ENCODE measurements at places on chromosomes 13 and 19.

DNA sequence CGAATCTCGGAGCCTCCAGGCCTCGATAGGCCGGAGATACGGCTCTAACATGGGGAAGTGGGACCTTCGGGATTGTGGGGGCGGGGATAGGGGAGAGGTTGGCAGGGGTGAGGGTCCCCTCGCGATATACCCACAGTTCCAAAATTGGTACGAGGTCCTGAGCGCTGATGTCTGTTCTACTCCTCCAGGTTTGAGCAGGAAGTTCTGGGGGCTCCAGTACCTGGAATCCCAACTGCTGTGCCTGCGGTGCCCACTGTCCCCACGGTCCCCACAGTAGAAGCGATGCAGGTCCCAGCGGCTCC is 447 bp downstream of the RBM42 start:
- DNase-seq, result no peak

DNA sequence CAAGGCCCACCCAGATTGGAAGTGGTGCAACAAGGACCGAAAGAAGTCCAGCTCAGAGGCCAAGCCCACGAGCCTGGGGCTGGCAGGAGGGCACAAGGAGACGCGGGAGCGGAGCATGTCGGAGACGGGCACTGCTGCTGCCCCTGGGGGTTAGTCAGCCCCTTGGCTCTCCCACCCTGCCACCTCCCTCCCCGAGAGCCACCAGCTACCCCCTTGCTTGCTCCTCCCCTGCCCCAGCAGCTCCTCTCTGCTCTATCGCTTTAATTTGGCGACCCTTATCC is 14.2 kb upstream of the PRR19 start:
- DNase-seq, result no peak

GRCh38 chr13:51838240-51838846 is 6.6 kb downstream of the TMEM272 start:
- no peak for DNase-seq

DNA sequence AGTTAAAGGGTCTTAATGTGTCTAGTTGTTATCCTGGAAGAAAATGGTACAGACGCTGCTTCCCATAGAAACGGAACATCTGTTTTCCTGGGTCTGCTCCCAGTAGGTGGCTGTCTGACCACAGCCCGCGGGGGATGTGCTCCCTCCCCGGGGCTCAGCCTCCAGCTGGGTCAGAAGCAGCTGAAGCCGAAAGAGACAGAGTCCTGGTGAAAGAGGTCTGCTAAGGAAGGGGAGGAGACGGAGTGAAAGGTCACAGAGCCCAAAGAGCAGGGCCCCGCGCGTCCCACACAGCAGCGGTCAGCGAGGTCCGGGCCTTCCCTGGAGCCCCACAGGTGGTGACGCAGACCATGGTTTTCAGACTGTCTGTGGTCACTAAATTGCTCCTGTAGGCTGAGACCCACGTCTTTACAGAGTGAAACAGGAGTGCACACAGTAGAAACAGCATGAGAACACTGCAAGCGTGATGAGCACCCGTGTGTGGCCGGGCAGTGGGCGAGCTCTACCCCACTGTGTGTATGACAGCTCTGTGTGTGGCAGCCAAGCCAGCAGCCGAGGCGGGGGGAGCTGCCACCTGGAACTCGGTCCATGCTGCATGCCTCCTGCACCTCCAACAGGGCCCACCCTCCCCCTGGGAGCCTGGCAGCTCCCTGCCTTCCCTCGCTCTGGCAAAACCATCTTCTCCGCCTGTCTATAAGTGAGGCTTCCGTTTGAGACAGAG is 52.0 kb upstream of the C13orf46 start:
- DNase-seq, result no peak

GRCh38 chr13:41294914-41295313 is 16.2 kb upstream of the NAA16 start:
- no peak for DNase-seq

GRCh38 chr13:31591642-31592233 is 147.6 kb upstream of the RXFP2 start:
- no peak for DNase-seq

DNA sequence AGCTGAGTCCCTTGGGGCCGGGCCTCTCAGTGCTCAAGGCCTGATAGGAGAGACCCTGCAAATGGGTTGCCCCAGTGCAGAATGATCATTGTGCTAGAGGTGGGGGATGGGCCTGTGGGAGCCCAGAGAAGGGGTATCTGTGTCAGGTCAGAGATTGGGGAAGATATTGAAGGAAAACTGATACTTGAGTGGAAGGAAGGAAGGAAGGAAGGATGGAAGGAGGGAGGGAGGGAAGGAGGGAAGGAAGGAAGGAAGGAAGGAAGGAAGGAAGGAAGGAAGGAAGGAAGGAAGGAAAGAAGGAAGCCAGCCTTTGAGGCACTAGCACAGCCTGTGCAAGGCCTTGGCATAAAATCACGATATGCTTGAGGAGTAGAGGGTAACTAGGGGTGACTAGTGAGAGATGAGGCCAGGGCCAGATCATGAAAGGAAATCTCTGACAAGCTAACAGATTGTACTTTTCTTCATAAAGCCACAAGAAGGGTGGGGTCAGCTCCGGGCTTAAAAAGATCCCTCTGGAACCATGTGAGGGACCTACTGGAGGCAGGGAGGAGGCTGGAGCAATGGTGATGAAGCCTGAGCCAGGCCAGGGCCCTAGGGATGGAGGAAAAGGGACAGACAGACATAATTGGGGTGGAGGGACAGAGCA is 11.4 kb downstream of the PTH2 start:
- no peak for DNase-seq

- no peak for DNase-seq
Observed at GRCh38 chr13:100523411-100523810, 65.2 kb downstream of the GGACT start.

DNA sequence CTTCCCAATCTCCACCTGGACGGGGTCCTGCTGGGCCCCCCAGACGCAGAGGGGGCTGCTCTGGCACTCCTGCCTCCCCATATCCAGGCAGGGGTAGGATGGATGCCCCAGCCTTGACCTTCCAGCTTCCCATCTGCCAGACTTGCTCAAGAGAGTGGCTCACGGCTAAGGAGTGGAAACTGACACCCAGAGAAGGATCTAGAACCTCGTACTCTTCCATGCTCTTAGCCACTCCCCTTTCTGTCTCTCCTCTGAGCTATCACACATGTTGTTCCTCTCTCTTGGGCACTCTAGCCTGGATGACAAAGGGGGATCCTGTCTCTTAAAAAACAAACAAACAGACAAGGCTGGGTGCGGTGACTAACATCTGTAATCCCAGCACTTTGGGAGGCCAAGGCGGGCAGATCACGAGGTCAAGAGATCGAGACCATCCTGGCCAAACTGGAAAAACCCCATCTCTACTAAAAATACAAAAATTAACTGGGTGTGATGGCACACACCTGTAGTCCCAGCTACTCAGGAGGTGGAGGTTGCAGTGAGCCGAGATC is 12.2 kb upstream of the FUT5 start:
- DNase-seq, result no peak

DNA sequence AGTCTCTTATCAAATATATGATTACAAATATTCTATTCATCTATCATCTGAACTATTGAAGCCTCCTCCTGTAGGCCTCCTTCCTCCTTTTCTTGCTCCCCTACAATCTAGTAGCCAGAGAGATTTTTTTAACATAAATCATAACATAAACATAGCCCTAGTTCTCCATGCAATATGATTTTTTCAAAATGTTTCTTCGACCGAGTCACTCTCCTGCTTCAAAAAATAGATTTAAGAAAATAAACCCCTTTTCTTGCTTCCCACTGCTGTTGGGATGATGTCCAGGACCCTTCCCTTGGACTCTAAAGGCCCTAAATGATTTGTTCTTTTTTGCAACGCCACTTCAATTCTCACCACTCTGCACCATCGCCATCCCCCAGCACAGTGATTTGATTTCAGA is 319.7 kb upstream of the TSHZ3 start:
- DNase-seq, result no peak

DNA sequence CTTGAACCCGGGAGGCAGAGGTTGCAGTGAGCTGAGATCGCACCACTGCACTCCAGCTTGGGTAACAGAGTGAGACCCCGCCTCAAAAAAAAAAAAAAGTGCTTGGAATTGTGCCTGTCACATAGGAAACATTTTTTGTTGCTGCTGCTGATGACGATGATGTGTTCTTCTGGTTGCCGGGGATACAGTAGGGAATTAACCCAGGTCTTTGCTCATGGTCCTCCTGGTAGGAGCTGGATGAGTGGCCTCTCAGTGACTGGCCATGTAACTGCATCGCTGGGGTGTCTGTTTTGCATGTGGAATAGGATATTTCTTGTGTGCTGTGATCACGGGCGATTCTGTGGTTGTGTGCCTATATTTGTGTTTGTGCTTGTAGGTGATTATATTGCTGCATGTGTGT is 4.7 kb upstream of the CNFN start:
- no peak for DNase-seq

GRCh38 chr13:32028711-32029110 is 2.9 kb upstream of the FRY start:
- no peak for DNase-seq

DNA sequence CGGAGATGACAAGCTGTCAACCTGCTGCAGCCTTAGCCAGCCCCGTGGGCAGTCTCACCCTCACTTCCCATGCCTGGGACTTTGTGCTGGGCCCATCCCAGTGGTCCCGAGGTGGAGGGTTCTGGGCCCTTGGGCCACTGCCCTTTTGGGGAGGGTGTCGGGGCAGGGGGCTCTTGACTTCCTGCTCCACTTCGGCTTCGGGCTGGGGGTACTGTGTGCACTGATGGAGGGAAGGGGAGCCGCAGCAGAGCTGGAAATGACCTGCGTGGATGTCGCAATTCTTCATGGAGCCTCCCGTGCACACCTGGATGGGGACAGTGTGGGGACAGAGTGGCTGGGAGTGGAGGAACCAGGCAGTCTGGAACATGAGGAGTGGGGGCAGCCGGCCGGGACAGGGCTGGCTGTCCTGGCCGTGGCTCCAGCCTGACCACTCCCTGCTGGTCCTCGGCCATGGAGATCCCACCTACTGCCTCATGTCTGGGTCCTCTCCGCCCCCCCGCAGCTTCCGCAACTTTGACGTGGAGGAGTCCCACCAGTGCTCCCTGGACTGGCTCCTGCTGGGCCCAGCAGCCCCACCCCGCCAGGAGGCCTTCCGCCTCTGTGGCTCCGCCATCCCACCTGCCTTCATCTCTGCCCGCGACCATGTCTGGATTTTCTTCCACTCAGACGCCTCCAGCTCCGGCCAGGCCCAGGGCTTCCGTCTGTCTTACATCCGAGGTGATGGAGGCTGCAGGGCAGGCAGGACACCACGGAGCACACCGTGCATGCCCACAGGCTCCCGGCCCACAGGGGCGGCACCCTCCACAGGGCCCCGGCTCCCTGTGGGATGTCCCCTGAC is 10.2 kb downstream of the LRP3 start:
- DNase-seq, result no peak

- no peak for DNase-seq
Observed at GRCh38 chr13:46315491-46316075, 71.5 kb downstream of the RUBCNL start.

- DNase-seq, result no peak
Observed at GRCh38 chr13:77781808-77782207, 84.3 kb downstream of the SLAIN1 start.

GRCh38 chr19:3586127-3586626 is 899 bp downstream of the GIPC3 start:
- DNase-seq, result no peak
